ENCODE measurements at places on chromosomes 13 and 19.

DNA sequence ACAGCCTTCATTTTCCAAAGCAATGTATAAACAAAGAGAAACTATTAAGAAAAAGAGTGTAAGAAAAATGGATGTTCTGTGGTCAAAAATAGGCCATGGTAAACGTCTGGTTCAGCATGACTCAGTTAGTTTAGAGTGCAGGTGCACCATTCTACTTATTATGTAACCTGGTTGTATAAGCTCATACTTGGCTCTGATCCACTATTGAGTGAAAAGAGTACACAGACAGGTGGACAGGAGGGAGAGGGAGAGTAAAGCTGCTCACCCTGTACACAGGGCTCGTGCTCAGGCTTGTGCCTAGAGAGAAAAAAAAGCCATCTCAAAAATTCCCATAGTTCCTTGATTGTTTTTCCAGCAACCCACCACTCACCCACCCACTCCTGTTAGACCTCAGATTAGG is 85.8 kb upstream of the ZNF91 start:
- DNase-seq = no peak

DNA sequence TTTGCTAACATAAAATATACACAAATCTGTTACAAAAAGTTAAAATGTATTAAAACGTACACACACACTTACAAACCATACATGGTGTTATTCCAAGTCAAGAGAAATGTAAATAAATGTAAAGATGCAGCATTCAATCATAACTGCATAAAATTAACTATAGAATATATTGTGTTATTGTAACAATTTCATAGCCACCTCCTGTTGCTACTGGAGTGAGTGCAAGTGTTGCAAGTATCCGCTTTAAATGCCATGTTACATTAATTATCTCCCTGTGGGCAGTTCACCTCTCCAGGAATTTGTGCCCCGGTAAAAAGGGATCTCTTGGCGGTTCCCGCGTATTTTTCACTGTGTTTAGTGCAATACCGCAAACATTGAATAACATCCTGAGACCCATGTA is 3.5 kb upstream of the INSR start:
- DNase-seq = no peak

- DNase-seq = no peak
Observed at GRCh38 chr13:38766799-38767198, 79.9 kb downstream of the FREM2 start.

GRCh38 chr13:105139380-105140285 is 1395.8 kb downstream of the EFNB2 start:
- DNase-seq = peak; percentile 77

DNA sequence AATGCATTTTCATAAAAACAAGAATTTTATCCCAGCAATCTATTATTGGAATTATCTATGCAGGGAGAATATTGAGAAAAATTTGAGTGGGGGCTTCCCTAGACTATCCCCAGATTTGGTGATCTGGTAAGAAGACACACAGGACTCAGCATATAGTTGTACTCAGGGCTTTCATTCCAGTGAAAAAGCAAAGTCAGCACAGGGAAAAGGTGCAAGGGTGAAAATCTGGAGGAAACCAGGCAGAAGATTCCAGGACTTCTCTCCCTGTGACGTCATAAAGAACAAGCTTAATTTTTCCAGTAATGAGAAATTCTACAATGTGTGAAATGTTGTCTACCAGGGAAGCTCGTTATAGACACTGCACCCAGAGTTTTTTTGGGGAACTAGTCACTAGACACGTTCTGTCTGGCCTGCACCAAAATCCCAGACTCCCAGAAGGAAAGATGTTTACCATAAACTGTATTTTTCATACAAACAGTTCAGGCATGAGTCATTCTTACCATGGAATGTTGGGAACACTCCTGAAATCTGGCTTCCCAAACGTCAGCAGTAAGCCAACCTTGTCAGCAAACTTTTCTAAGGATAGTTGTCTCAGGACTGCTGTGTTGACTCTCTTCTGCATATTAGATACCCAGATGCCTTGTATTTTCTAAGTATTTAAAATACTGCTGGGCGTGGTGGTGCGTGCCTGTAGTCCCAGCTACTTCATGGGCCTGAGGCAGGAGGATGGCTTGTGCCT is 107.4 kb downstream of the DNAJC3 start:
- no peak for DNase-seq

DNA sequence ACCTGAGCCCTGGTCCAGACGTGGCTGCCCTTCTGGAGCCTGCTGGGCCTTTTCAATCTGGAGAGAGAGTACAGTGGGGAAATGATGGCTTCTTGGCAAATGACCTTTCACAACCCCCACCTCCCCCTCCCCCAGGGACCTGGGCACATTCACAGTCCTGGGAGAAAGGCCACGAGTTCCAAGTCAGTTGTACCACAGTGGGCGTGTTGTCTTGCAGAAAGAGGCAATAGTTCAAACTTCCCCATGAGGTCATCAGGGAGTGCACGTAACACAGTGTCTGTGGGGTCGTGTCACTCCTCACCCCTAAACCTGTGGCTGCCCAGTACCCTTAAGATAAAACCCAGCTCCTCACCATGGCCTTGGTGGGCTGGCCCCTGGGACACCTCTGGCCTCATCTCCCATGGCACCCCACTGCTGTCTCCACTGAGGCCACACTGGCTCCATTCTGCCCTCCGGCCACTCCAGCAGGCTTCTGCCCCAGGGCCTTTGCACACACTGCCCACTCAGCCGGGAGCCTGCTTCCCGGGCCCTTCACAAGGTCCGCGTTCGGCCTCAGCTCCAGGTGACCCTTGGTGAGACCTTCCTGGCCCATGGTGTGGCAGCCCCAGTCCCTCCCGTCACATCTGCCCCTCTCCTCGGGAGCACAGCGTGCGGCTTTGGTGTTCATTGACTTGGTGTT is 13.3 kb downstream of the PLIN4 start:
- DNase-seq = no peak

DNA sequence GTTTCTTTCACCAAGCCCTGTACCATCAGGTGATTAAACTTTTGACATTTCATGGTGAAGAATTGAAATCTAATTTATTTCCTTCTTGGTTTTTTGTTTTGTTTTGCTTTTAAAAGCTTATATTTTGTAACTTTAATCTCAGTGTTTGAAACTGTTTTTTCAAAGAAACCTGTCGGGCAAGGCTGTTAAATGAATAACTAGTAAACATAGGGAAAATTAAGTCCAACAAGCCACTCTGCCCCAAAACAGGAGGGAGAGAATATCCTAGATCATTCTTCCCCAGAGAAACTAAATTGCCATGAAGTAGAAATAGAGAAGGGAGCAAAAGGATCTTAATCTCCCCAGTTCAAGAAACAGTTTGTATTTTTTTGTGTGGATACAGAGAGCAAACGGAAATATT is 98.2 kb downstream of the FREM2 start:
- DNase-seq = no peak

DNA sequence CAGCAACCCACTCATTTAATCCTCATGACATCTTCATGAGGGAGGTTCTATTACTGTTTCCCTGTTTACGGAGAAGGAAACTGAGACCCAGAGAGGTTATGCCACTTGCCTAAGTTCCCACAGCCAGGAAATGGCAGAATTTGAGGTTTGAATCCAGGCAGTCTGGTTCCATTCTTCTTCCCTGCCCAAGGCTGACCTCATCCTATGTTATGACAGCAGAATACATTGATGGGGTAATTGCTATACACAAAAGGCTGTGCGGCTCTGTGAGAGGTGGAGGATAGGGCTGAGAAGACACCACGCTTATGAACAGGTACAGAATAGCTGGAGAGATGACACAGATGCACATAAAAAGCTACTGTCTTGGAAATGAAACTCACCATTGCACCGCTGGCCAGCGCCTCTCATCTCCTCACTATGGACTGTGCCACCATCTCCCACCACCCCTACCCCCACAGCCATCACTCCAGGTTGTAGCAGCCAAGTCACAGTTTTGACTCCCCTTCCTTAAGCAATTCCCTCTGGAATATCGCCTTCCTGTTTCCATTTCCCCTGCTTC is 11.5 kb downstream of the MAG start:
- DNase-seq = no peak

GRCh38 chr13:95652821-95653220 is 8.3 kb upstream of the DZIP1 start:
- no peak for DNase-seq

GRCh38 chr19:13094106-13094504 is 8.6 kb downstream of the LYL1 start:
- DNase-seq = peak; percentile 54

DNA sequence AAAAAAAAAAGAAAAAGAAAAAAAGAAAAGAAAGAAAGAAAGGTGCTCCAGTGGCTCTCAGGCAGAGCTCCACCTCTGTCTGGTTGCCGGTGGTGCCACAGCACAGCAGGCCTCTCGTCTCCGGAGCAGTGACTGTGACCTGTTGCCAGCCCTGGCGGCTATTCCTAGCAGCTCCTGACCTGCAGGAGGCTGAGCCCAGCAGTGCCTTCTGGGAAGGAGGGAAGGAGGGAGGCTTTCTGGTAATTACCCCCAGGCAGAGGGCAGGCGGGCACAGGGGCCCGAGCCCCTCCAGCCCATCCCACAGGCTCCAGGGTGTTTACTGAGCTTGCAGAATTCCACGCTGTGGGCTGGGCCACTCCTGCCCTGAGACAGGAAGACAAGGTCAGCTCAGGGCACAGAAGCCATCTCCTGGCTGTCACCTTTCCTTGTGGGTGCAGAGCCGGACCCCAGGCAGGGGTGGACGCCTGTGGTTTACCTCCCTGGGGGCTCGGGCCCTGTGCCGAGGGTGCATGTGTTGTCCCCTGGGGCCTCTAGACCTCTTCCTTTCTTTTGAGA is 77.9 kb downstream of the GNG7 start:
- DNase-seq = no peak

GRCh38 chr13:79393564-79394249 is 12.3 kb downstream of the RBM26 start:
- no peak for DNase-seq

DNA sequence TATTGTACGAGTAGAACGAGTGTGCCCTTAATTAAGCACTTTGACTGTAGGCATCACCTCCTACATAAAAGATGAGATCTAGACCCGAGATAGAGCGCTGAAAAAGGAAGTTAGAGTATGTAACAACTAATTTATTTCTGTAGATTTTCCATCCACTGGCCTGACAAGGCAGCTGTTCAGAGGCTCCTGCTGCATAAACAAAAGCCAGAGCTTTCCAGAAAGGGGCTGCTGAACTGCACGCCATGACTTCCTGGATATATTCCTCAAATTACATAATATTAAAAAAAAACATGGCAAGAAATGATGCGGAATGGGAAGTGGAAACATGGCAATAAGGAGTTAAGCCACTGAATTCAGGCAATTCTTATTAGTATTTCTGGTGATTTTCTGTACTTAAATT is 89.7 kb downstream of the AKAP11 start:
- DNase-seq = no peak

DNA sequence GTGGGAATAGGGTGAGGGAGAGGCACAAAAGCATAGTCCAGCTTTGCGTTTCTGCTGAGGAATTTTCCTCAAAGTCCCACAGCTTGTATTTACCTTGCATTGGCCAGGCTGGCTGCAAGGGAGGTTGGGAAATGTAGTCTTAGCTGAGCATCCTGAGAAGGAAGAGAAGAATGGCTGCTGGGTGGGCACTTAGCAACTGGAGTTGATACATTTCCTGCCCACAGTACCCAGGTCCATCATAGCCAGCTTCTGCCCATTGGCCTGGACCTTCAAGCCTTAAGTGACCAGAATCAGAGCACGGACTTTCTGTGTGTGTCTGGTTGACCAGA is 112.4 kb downstream of the SIPA1L3 start:
- DNase-seq = no peak

DNA sequence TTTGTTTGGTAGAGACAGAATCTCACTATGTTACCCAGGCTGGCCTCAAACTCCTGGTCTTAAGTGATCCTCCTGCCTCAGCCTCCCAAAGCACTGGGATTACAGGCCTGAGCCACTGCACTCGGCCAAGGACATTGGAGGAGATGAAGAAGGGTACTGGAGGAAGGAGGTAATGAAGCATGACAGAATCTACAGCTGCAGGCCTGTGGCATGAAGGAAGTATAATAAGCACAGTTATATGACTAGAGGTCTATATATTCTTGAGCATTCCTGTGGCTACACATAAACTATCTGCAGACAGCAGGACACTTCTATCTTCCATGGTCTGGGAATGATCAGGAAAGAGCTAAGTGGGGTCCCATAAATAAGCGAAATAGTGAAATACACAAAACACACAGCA is 18.2 kb downstream of the ZNF565 start:
- no peak for DNase-seq

DNA sequence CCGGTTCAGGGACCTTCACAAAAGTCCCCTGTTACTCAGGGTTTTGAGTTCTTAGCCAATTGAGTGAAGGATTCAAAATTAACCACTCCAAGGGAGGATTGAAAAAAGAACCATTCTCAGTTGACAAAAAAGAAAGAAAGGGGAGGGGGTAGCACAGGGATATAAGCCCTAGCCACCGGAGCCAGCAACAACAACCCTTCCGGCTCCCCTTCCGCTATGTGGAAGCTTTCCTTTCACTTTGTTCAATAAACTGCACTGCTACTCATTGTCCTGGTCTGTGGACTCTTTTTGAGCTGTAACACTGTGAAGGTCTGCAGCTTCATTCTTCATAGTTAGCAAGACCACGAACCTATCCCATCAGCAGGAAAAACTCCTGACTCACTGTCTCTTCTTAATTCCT is 1488.1 kb upstream of the PRR20A start:
- DNase-seq = no peak

DNA sequence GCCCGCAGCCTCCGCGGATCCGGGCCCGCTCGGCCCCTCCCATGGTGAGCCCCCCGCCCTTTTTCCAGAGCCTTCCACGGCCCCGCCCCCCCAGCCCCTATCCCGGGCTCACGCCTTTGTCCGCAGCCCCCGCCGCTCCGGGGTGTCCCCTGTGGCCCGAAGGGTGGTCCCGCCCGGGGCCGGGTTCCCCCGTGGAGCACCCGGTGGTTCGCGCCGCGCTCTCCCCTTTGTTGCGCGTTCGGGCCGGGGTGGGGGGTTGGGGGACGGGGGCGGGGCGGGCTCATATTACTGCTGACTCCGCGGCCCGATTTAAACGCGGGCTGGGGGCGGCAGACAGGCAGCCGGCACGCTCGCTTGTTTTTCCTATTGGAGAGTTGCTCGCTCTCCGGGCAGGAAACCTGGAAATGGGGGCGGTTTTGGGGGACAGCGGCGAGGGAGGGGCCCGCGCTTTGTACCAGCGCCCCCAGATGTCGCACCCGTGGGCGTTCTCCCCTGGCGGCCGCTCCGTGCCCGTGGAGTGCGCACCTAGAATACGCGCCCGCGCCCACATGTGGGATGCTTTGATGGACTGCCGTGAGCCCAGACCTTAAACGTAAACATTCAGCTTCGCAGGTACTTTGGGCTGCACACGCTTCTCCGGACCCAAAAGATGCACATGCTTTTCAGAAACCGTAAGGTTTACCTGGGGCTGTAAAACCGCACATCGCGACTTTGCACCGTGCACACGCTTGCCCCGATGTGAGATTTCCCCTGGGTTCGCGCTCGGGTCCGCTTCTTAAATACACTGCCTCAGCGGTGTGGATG is 699 bp downstream of the PTOV1 start:
- peak; percentile 57 for DNase-seq

DNA sequence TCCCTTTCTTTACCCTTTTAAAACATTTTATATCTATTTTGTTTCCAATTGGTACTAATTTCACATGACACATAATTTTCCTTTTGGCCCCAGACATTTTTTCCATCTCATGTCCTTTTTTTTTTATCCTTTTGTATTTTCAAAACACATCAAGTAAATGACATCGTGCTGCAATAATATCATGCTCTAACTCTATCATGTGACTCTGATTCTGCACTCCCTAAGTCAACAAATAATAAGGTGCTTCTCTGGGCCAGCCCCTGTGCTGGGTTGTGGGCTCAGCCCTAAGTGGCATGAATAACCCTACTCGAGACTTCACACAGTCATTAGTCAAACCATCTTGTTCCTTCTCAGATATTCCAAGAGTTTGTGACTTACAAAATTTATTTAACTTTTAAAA is 21.7 kb downstream of the NALCN start:
- no peak for DNase-seq

Measured in erythroblast (primary cell).